ENCODE measurements at places on chromosomes 3 and 15.
A peak's percentile ranks its signal among the peaks of the same experiment; 100 is the strongest.

GRCh38 chr3:126616931-126617330 lies 38.0 kb downstream of the TXNRD3 start:
- DNase-seq: no peak

DNA sequence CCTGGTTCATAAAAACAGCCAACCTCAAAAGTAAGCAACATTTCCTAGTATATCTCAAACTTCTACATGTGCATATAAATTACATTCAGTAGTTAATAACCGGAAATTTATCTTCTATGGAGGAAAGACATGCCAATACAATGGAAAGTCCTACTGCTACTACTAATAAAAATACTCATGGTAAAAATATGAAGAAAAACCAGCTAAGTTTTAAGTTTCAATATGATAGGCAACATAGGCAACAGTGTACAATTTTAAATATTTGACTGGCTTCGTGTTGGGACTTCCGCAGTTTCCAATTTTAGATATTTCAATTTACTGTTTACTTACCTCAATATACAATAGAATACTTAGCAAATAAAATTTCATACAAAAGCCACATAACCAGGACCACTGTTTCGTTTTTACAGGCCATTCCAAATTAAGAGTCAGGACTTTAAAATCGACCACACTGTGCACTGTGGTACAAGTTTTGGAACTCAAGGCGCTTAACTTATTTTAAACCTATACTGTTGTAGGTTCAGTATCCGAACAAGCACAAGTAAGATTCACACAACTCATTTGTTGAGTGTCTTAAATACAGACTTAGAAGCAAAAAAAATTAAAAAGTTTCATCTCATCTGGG lies 2.9 kb downstream of the NAA50 start:
- DNase-seq: no peak

GRCh38 chr3:105827959-105828358 lies 40.9 kb downstream of the CBLB start:
- DNase-seq: no peak

DNA sequence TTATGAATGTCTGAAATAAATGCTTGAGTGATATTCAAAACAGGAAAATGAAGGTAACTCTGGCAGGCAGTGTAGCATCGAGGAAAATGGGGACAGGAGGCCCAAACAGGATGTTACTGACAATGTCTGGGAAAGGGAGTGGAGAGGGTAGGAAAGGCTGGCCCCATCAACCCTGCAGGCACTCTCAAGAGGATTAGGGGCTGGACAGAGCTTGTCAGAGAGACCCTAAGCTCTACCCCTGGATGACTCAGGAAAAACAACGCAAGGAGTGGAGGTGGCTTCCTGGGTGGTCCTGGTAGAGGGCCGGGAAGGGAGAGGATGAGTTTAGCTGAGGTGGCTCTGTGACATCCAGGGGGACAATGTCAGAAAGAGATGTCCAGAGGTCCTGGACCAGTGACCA lies 106.0 kb downstream of the RYK start:
- DNase-seq: no peak

- no peak for DNase-seq
These were observed 14.9 kb downstream of the IGSF10 start for GRCh38 chr3:151446002-151446340.

GRCh38 chr15:36029606-36030210 lies 483.7 kb upstream of the DPH6 start:
- no peak for DNase-seq

GRCh38 chr15:68413363-68414205 lies 18.4 kb downstream of the ITGA11 start:
- DNase-seq: no peak

DNA sequence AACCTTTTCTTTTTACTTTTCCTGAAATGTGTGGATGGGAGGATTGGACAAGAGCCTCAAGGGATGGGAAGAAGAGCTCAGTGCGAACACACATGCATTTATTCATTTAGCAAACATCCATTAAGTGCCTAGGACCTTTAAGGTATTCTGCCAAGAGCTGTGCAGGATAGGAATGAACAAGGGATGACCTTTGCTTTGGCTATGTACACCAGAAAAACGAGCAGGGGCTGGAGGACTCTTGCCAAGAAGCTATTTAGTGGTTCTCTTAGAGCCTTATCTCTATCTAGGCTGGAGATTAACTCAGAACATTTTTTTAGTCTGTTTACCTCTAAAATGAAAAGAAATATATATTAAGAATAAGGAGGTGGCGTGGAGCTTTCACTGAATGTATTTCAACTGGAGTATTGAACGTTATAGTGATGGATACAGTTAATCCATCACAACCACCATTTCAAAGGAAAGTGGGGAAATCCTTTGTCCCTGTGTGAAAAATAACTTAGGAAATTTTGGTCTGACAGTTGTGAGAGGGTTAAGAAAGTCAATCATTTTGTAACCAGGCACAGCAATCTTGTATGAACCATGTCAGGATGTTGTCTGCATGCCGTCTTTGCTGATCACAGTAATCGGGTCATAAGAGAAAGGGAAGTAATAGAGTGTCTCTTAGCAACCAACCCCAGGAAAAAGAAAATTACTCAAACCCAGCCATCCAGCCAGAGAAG lies 279.0 kb downstream of the LPP start:
- no peak for DNase-seq

DNA sequence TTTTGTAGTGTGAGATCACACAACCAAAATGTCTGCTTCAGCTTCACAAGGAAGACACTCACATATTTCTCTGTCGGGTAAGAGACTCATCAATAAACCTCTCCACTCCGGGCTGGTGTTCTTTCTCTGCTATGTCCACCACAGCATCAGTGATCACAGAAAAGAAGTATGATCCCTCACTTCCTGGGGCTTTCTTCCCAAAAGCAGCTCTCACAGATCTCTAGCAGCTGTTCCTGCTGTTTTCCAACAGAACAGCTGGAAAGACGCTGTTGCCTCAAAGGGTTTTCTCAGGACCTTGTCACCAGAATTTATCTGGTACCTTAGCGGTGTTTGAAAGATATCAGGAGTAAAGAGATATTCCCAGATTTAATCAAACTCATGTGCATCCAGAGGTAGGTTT lies 46.4 kb downstream of the GATM start:
- no peak for DNase-seq

DNA sequence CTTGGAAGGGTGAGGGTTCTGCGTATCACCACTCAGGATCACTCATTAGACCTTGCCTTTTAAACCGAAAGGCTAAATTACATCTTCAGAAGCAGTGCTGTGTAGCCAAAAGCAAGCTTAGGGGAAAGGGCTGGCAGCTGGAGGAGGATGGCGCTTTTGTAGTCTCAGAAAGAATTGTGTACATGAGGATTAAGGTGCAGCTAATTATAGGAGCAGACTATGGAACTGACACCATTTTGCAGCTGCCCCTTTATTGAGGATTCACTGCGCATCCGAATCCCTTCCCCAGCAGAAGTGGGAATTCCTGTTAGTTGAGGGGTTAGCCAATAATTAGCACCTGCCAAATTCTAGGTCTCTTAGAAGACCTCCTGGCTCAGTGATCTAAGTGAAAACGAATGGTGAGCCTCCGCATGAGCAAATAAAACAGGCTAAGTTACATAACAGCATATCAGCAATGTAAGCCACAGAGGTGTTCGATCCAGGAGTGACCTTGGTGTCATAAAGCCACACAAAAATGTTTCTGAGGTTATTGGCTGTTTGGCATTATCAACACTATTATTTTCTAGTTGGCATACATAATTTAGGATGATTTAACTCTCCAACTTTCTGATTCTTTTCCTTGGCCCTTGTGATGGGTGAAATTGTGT lies 42.6 kb upstream of the SEMA6D start:
- no peak for DNase-seq

DNA sequence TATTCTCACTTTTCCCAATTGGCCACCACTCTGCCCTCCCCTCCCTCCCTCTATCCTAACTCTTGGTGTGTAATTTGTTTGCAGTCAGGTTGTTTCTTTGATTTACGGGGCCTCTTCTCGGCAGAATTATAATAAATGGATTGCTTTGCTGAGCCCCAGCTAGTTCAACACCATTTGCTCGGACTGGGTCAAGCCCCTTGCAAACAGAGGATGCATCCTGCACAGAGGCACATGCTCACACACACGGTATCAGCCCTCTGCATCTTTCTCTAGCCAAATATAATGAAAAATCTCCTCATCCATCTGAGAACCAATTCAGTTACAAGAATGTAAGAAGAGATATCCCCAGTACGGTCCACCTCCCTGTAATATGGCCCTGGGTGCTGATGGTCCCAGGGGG lies 97.7 kb downstream of the EPHB1 start:
- DNase-seq: no peak

DNA sequence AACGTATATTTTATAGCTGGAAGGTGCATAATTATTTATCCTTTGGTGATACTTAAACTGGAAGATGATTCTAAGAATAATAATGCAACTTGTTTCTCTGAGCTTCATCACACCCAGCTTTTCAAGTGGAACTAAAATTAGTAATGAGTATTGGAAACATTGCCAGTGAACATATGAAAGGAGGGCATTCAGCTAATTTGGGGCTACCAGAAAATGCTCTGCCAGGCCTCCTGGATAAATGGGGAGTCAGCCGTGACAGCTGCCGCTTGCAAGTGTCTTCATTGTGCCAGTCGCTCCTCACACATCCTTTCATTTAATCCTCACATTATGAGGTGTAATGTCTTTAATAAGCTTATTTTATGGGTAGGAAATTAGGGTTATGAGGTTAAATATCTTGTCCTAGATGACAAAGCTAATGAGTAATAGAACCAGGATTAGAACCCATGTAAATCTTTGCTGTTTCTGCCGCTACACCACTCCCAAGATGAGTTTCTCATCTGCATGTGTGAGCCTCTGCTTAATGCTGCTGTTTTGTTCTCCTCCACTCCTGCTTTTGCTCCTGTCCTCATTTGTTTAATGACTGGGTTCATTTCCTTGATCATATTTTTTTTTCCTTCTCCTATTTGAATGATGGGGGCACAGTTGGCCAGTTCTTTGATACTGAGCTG lies 155.7 kb downstream of the PLCL2 start:
- DNase-seq: no peak

- DNase-seq: no peak
These were observed 903.1 kb downstream of the NSUN3 start for GRCh38 chr3:94965867-94966475.

- DNase-seq: peak; percentile 51
These were observed 70.5 kb upstream of the LIPC start for GRCh38 chr15:58361273-58361759.

- no peak for DNase-seq
These were observed 500 bp upstream of the VGLL3 start for GRCh38 chr3:86991482-86991815.

GRCh38 chr3:64318001-64318400 lies 92.7 kb upstream of the PRICKLE2 start:
- DNase-seq: no peak

Data from SK-N-MC (cell line).